ENCODE measurements at places on chromosomes 5 and 9.

GRCh38 chr9:109499631-109500410 is 1.7 kb upstream of the PTPN3 start:
- DNase-seq: no peak

- DNase-seq: no peak
Measured at GRCh38 chr5:114312658-114313057, 49.2 kb upstream of the KCNN2 start.

DNA sequence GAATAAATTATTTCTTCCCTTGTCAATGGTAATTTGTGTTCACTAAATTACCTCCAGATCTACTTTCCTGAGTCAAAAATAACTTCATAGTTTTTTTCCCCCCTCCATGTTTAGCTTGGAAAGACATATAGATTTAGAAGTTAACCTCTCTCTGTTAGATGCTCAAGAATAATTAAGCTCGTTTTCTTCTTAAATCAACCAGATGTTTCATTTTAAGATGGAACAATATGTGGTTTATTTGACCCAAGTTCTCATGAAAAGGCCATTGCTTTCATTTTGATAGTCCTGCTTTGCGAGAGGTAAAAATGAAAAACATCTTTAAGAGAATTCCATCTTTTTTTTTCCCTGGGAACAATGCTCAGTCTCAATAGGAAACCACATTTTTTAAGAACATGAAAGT is 27.7 kb upstream of the GAS1 start:
- no peak for DNase-seq

DNA sequence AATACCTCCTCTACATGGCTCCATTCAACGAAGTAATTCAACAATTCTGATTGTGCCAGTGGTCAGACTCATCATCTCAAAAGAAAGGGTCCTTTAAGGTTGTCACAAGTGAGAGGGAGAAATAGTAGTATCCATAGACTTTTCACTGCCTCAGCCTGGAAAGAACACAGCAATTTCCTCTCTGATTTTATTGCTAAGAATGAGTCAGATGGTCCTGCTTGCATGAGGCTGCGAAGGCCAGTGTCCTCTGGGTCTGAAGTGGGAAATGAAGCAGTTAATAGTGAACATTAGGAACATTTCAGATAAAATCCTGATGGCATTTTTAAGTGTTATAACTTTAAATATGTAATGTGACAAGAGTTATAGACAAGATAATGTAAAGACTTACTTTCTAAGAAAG is 979.0 kb downstream of the EFNA5 start:
- no peak for DNase-seq

GRCh38 chr5:141524604-141525597 is 36.0 kb downstream of the PCDHGC5 start:
- DNase-seq: peak; percentile 26

DNA sequence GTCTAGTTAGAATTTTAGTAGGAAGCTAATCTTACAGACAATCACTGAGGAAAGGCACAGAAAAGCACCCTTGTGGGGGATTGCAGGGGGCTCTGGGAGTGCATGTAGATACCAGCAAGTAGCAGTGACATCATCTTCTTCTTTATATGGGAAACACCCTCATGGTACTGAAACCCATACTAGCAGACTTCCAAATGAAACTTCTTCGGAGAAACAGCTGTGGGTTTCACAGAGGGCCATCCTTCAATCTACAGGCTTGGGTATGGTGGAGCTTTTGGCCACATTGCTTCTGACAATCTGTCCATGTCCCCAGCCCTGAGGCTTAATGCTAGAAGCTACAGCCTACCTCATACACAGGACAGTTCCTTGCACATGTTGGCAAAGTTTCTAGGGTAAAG is 165.2 kb upstream of the NFIB start:
- no peak for DNase-seq

- no peak for DNase-seq
Measured at GRCh38 chr5:35644543-35644942, 26.9 kb downstream of the SPEF2 start.

DNA sequence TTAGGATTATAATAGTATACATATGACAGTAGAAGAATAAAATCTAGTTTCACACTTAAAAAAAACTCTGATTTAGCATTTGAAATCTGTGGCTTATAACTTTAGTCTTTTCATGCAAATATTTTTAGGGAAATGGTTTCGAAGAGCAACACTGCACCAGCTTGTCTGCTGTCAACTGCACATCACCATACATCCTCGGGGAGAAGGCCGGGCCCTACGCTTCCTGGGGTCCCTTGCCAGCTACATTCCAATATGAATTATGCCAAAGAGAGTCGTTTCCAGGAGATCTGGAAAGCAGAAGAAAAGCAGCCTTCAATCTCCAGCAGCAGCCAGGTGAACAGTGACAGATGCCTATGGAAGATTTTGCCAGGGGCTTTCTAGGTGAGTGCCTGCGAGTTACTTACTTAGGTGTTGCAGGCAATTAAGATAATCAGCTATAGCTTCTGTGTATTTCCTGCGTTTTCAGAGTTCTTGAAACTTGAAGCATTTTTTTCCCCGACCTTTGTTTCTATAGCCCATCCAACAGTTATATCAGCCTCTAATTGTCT is 166.8 kb downstream of the TRPM3 start:
- DNase-seq: no peak

All from activated effector memory CD4-positive, alpha-beta T cell treated with Interleukin-2 at 50 U/mL for 16 hours (primary cell).